Left hindlimb (tissue), 1 donor: ENCODE measurements at places on chromosomes 12 and 14.
A peak's percentile ranks its signal among the peaks of the same experiment; 100 is the strongest.

DNA sequence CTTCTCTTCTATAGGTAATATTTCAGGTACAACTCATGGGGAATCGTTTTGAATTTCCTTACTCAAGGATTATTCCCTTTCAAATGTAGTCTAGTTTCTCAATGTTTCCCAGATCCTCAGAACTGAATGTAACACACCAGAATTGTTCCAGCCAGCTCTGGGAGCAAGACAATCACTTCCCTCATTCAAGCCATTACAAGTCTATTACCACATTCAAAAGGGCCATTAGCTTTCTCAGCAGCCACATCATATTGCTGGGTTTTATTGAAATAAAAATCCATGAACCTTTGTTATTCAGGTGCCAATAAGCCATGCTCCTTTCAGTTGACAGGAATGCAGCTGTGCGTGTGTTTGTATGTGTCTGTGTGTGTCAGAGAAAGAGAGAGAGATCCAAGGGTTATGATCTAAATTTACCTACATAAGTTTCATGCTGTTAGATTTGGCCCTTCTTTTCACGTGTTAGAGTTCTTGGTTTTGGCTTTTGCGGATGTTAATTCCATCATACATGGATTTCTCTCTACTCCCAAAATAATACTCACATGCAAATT is 357.7 kb downstream of the BCAT1 start:
- DNase-seq, result no peak

DNA sequence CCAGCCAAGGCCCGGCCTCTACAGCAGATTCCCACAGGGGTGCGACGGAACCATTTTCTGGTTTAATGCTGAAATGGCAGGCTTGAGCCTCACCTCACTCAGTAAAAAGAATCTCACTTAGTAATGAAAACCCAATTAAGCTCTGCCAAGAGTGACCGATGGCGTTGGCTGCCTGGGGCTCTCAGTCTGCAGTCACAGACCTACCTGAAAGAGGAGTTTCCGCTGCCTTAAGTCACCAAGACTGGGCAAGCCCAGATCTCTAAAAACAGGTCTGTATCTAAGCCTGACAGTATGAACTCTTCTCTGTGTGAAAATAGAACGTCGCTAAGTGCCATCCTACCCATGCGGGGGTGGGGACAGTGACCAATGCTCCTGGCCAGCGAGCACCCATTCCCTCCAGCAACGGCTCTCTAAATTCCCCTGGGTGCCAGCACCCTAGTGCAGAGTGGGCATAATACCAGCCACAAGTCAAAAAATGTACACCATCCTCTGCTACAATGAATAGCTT is 107.3 kb downstream of the FOXN3 start:
- DNase-seq, result no peak

DNA sequence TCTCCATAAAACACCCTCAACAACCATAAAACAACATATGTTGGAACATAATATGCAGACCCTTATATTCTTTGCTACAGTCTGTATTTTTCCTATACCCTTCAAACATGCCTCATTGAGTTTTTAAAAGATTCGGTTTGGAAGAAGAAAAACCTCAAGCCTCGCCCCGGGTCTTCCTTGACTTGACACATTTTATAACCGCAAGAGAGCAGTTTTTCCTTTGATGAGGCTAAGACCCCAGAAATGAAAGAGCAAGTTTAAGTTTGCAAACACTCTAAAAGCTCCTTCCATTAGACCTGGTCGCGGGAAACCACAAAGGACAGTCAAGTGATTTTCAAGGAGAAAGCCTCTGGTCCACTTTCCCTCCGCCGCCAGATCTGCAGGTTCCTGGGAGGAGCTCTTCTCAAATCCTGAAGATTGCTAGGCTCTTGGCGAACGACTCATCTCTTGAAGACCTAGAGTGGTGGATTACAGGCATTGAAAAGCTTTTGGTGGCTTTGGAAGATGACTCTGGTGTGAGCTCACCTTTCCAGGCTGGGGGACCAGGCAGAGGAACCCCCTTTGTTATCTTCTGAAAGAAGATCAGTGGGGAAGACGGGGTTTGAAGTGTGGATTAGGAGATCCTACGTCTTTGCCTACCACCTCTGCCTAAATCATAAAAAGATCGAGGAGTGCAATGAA is at the start of gene ASCL4:
TSS of gene ASCL4 (plus strand) at position 356 of the 681 bp plus-strand sequence. CDS start 515 bp downstream, outside the sequence.
- no peak for DNase-seq

GRCh38 chr14:71675900-71676287 is 256.3 kb upstream of the RGS6 start:
- no peak for DNase-seq

DNA sequence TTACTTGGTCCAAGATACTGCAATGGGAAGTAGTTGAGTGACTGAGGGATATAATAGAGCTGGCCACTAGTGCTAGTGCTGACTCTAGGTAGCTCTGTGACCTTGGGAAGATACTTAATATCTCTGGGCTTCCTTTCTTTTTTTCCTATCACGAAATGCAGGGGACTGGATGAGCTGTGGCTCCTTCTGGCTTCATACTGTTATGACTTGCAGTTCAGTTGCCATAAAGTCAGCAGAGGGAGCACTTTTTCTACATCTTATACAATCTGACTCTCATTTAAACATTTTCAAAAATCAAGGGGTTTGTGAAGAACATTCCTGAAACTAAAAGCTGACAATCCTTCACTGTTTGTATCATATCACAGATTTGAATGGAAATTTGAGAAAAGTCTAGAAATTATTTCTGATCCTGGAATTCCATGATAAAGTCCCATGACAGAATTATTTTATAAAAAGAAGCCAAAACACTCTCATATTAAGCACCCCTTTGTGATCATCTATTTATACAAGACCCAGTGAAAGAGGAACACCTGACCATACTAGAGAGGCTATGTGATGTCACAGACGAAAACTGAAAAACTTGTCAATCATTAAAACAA is 5.3 kb downstream of the BHLHE41 start:
- DNase-seq, result no peak

DNA sequence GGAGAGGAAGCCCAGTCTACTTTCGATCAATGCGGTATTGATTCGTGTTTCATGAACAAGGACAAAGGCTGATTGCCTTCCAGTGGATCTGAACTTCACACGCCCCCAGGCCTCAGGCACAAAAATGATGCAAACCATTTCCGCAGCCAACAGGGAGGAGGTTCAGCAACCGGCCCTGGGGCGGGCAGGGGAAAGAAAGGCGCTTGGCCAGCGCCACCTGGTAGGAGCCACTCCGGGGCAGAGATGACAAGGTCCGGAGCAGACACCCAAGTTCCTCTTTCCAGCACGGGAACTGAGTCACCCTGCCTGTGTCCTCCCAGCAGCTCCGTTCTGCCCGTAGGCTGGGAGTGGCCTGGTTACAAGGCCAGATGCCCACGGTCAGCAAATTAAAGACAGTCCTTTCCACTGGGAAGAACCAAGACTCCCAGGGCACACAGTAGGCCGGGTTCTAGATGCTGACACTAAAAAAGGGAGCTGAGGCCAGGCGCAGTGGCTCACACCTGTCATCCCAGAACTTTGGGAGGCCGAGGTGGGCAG is 136.3 kb downstream of the SCARB1 start:
- peak; percentile 72 for DNase-seq

DNA sequence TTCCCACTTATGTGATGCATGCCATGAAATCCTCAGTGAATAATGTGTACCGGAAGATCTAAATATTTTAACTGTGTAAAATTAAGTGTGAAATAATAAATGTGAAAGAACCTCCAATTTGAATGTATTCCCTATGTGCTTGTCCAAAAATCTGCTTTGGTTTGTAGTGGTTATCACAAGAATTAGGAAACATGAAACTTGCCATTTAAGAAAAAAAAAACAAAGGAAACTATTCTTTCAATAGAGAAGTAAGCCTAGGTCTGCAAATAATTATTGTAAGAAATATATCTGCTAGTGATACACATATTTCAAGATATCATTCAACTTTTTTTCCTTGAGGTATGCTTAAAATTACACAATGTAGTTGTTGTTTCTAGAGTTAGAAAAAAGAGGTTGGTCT is 500.4 kb downstream of the SLC6A15 start:
- no peak for DNase-seq

DNA sequence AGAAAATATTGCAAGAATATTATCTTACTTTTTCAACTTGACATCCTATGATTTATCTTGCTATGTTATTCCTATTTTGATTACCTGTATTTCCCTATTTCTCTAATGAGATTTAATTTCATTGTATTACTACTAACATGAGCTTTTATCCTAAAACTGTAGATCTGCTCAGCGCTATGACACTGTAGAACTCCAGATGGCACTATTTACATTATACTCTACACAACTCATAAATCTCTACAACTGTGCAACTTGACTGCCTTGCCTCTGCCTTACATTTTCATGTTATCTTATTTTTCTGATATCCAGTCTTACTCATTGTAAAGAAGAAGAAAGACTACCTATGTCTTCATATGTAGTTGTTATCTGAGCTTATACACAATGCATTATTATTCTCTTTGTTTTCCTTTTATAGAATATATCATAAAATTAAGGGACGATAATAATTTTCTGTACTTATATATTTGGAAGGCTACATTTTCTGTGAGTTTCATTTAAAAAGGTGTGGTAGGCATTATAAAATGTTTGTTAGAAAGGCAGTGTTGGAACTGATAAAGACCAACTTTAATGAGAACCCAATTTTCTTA is 24.1 kb downstream of the NUP37 start:
- DNase-seq, result no peak

GRCh38 chr14:88488897-88489296 is 65.9 kb downstream of the PTPN21 start:
- DNase-seq, result no peak

- DNase-seq, result no peak
Observed at GRCh38 chr12:18428416-18428815, 167.1 kb downstream of the PIK3C2G start.

- no peak for DNase-seq
Observed at GRCh38 chr14:39875028-39875427, 442.8 kb upstream of the FBXO33 start.

DNA sequence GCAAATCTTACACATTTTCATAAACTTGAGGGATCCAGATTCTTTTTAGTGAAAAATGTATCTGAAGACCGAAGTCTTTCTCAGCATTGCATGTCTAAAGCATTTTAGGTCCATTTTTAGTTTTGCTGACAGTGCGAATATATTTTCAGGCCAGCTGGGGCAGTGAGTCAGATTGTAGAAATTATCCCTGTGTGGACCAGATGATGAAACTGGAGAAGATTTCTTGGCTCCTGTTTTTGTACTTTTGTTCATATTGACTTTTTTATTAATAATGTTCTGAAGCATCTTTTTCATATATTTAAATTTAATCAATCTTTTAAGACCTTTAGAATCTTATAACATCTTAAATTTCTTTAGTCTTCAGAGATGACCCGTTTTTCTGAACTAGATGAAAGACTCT is 173.1 kb downstream of the FLRT2 start:
- no peak for DNase-seq

DNA sequence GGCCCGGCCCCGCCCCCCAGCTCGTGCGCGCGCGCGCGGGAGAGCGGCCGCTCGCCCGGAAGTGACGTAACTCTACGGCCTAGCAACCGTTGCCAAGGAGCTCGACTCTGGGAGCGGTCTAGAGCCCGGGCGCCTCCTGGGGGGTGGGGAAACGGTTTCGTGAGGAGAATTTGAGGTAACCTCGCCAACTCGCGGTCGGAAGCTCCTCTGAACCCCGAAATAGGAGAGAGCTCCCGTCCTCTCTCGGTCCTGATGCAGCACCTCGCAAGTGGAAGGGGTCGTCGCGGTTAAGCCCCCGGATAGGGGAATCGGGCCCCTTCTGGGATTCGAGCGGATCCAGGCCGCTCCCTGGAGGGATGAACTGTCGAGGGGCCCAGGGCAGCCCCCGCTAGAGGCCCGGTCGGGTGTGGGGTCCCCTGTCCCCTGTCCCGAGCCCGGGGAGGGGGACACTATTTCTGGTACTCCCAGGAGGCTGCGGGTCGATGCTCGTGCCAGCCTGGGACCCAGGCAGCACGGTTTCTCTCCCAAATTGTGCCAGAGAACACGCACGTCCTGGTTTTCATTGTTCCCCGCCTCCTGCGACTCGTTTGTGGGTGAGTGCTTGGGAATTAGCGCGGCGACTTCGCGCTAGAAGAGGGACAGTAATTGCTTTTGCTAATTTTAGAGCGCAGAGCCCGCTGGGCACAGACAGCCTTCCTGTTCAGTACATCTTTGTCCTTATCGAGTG is at the start of gene IFT81:
TSS of gene IFT81 (plus strand) at position 89 of the 727 bp plus-strand sequence. CDS start 3,024 bp downstream, outside the sequence.
- peak; percentile 97 for DNase-seq

GRCh38 chr14:93733631-93734030 is 54.7 kb downstream of the PRIMA1 start:
- DNase-seq, result no peak

- DNase-seq, result no peak
Observed at GRCh38 chr14:37037636-37038387, 134.6 kb downstream of the SLC25A21 start.

DNA sequence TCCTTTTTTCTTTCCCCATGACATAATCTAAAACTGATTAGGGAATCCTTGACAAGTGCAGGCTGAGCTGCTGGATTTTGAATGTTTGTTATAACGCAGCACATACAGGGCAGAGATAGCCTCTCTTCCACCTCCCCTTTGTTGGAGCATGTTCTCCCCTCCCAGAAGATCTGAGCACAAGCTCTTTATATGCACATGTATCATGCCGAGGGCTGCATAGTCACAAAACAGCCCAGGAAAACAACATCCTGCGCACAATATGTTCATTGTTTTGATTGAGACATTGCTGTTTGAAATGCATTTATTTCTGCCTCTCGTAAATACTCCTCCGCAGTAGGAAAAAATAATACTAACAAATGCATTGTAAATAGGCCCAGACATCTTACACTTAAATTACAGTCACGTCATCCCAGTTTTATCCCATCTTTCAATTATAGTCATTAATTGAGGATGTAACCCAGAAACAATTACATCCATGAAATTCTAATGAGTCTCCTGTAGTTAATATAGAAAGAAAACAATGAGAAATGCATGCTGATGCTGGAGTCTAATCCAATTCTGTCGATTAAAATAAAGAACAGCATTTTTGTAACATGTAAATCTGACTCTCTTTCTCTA is 401.8 kb downstream of the BTG1 start:
- DNase-seq, result no peak

DNA sequence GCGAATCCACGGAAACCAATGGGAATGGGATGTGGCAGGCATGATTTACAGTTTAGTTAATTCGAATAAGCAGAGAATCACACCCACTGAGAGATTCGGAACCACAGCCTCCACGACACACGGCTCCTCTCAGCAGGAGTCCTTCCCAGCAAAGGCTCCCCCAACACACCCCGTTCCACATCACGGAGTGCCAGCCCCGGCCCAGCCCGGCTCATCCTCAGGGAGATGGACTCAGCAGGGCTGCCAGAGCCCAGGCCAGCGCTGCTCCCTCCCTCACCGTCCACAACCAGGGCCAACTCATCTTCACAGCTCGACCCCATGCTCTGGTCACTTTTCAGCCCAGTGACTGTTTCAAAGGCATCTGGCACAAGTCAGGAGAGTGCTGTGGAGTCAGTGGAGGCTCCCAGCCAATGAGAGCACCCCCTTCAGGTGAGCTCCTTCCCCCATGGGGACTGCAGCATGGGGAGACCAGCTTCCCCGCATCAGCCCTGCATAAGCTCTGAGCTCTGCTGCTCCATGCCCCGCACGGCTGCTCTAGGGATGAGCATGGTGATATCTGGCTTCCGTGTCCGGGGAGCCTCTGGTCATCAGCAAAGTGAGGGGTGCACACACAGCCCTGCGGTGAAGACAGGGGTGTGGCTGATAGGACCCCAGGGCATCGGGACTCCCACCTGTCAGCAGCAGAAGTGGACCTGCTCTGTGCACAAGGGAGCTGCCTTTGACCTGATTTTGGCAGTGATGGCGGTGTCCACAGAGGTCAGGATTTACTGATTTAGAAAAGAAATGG is 238.8 kb upstream of the SFSWAP start:
- DNase-seq, result no peak

GRCh38 chr12:55937981-55938380 is 7.0 kb downstream of the DGKA start:
- DNase-seq, result no peak
